ENCODE measurements at places on chromosomes 13 and 19.

- no peak for DNase-seq
Observed at GRCh38 chr19:4529924-4530522, 5.0 kb downstream of the PLIN5 start.

DNA sequence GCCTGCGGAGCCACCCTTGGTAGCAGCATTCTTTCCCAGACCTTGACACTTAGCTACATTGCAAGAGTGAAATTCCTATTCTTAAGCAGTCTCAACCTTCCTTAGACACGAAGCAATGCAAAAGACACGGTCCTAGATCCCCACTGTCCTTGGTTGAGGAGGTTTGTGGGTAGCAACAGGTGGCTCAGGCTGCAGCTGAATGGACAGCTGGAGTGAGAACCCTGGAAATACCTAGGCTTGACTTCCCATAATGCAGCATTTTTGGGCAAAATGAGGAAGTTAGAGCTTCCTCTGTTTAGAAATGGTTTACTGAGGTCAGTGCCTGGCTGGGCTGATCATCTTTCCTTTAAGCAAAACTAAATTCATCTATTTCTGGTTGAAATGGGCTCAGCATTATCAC lies 296.6 kb downstream of the RFC3 start:
- no peak for DNase-seq

- DNase-seq, result no peak
Observed at GRCh38 chr13:77397636-77398035, 70.7 kb upstream of the MYCBP2 start.

- no peak for DNase-seq
Observed at GRCh38 chr19:2863816-2864215, 3.3 kb upstream of the ZNF556 start.

DNA sequence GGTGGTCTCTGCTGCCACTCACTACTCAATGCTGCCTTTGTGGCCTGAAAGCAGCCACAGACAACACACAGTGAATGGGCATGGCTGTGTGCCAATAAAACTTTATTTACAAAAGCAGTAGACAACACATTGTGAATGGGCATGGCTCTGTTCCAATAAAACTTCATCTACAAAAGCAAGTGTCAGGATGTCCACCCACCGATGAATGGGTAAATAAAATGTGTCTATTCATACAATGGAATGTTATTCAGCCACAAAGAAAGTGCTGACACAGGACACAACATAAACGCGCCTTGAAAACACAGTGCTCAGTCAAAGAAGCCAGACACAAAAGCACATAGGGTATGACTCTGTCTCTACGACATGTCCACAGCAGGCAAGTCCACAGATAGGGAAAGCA lies 20.1 kb downstream of the ZSCAN5A start:
- DNase-seq, result no peak

DNA sequence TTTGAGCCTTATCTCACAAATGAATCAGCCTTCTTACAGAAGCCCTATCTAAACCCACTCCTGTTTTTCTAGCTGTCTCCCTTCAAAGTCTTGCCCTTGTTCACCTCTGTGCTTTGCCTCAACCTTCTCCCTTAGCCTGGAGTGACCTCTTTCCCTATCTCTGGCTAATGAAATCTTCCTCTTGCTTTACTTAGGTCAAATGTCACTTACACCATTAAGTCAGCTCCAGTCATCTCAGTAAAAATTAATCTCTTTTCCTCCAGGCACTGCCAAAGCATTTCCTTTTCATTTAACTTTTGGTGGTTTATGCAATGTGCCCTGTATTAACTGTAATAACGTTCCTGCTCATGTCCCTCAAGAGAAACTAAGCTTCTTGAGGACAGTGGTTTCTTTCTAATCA lies 596.5 kb upstream of the MIR17HG start:
- DNase-seq, result no peak

DNA sequence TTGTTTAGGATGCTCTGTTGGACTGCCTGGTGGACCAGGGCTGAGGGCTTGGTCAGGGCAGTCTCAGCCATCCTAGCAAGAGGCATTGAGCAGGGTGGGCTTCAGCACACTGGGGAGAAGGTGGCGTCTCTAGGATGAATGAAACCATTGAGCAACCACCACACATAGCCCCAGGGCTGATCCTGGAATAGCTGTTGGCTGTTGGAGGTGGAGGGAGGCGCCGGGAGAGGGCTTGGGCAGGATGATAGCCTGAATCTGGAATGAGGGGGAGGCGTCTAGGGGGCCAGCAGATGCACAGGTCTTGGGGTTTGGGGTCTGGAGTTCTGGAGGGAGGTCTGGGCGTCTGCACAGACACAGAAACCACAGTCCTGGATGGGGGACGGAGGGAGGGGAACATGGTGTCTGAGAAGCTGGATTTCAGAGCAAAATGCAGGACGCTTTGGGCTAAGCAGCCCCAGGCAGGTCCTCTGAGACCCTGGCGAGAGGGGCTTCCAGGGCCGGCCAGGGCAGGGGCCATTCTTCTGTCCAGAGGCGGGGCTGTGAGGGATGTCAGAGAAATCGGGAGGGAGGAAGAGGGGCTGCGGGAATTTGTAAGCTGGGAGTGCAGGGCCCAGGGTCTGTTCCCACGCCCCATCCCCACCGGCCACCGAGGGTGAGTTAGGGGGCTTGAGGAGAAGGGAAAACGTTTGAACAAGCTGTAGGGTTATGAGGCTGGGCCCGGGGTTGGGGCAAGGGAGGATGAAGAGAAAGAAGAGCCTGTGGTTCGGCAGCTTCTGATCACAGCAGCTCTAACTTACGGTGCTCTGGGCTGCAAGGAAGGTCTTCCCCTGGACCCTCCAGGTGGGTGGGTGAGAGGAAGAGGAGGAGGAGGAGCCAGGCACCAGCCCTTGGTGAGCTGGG lies 5.2 kb downstream of the TRAPPC5 start:
- no peak for DNase-seq

DNA sequence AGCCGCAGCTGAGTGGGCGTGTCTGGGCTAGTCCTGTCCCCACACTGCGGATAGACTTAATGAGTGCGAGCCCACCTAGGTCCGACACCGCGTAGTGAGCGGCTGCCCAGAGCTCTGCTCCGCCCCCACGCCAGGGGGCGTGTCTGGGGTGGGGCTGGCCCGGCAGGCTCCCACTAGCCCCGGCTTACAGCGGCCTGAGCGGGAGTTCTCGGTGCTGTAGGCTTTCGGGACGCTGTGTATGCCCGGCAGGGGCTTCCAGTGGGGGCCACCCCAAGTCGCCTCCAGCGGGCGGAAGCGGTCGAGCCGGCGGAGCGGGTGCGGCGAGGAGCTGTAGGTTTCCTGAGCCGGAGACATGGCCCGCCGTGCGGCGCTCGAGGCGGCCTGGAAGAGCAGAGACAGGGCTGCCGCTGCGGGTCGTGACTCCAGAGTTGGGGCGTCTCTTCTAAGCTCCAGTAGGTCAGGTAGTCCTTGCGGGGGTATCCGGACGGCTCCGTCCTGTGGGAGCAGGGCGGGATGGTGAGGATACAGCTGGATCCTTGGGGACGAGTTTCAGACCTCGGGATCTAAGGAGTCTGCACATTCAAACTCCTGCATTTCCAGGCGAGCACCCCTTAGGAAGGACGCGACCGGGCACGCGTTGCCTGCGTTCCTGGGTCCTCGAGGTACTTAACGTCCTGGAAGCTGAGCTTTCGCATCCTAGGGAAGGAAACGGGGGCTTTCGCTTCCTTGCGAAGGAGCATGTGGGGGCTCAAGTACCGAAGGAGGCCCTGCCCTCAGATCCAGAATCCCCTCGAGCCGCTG lies 1.2 kb downstream of the CGB7 start:
- peak; percentile 30 for DNase-seq
